Hematopoietic multipotent progenitor cell treated with erythropoietin and hydrocortisone succinate and interleukin-3 and kit ligand, for 15 days (in vitro differentiated cells): ENCODE measurements at places on chromosomes 5 and 9.

DNA sequence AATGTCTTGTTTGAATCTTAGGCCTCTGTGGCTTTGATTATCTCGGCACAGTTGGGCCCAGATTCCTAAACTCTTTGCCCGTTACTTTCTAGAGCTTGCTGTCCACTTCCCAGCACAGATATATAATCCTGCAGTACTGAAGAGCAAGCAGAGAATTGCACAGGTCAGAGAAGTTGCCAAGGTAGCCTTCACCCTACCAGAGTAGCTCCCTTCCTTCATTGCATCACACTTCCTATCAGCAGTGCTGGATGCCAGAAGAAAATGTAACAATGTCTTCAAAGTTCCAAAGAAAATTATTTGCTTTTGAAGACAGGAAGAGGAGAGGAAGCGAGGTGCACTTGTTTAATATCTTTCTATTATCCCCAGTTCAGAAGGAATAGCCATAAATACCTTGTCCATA, 38.1 kb upstream of the SPATA31D4 start:
- DNase-seq, result no peak

DNA sequence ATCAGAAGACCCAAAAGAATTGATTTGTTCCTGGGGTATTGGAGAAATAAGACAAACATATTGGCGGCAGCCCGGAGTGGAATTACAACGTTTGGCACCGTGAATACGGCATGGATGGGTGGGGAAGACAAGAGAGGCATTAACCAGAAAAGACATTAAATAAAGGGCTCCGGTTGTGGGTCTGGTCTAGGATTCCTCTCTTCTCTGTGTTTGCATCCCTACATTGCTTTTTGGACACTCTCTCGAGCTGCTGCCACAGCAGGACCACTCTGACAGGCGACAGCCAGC, 138.7 kb upstream of the PALM2AKAP2 start:
- DNase-seq, result no peak

GRCh38 chr5:76473661-76474060, 70.6 kb downstream of the IQGAP2 start:
- DNase-seq, result no peak

DNA sequence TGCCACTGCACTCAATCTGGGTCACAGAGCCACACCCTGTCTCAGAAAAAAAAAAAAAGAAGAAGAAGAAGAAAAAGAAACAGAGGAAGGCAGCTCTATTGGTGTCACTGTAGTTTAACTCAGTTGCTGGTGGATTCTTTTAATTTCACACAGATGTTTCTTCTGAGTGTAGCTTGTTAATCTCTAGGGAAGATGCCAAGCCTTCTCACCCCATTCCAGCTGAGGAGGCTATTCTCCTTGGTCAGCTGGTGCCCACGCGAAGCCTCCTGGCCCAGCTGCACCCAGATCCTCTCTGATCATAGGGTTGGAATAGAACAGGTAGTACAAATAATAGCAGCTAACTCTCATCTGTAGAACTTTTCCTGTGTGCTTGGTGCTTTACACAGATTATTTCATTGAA, 113.8 kb upstream of the SPRY4 start:
- no peak for DNase-seq

DNA sequence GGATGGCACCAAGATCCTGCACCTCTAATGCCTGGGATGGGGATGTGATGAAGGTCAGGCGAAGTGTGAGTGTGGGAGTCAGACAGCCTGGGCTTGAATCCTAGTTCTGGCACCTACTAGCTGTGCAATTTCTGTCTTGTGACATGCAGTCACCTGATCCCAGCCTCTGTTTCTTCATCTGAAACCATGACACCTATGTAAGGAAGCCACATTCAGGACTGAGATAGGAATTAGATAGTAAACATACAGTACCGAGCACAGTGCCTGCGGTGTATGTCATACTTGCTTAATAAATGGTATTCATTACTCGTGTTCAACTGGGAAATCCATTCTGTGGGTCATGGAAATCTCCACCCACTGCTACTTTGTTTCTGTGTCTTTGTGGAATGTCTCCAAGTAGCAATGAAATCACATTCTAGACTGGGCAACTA, 140.6 kb upstream of the STC2 start:
- DNase-seq, result no peak

DNA sequence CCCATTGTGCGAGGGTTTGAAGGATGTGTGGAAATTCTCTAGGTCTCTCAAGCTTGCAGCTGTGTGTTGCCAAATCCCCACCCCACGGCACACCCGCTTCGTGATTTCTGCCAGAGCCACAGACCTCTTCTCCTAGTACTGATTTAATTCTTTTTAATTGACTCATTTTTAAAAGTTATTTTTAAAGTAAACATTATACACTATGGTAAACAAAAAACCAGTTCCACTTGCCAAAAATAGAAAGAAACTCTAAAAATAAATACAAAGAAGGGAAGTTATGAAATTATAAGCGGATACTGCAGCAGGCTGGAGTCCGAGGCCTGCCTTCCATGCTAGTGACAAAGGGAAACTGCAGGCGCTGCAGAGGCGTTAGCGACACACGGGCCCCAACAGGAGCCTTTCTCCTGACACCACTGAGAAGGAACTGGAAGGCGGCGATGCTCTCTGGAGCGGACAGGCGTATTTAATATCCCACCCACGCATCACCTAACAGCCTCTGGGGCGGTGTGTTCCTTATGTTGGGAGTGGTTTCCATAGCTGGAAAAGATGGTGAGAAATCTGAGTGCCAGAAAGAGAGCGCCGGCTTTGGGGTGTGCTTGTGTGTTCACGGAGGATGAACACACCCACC, 122.5 kb downstream of the COL23A1 start:
- DNase-seq, result no peak

- DNase-seq, result no peak
Observed at GRCh38 chr5:54117957-54118356, 192.4 kb downstream of the ARL15 start.

- no peak for DNase-seq
Observed at GRCh38 chr5:110477911-110478310, 248.6 kb downstream of the TMEM232 start.

GRCh38 chr5:120628156-120628555, 164.1 kb downstream of the PRR16 start:
- DNase-seq, result no peak

GRCh38 chr9:112869041-112869529, 21.6 kb downstream of the SLC46A2 start:
- no peak for DNase-seq

DNA sequence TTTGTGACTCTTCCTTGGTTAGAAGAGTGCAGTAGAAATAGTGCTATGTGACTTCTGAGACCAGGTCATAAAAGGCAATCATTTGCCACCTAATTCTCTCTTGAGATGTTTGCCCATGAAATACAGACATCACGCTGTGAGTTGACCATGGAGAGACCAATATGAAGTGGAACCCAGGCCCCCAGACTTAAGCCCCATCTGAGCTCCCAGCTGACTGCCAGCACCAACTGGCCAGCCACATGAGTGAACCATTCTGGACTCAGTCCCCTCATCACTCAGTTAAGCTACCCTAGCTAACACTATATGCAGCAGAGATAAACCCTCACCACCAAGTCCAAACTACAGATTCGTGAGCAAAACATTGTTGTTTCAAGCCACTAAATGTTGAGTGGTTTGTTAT, 60.7 kb upstream of the NIPBL start:
- DNase-seq, result no peak

GRCh38 chr5:97118261-97119006, 24.0 kb downstream of the LIX1 start:
- no peak for DNase-seq

GRCh38 chr5:34599471-34600117, 56.5 kb upstream of the RAI14 start:
- no peak for DNase-seq

DNA sequence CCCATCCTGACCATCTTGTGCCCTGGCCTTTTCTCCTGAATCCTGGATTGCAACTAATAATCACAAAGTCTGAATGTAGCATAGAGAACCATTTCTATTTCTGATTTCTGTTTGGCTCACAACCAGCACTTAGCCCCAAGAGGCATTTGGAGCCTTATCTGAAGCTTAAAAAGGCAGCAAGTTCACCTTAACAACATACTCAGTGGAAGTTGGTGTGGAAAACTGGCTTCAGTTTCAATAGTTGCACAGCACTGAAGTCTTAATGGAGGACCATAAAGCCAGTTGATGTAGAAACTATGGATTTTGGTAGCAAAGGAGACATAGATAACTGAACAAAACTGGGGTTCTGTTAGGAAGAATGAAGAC, 574.1 kb downstream of the PSAT1 start:
- no peak for DNase-seq

GRCh38 chr9:33438926-33439680, 8.3 kb downstream of the AQP3 start:
- DNase-seq, result no peak

GRCh38 chr9:69452110-69452782, 127.2 kb downstream of the ENTREP1 start:
- DNase-seq, result no peak

DNA sequence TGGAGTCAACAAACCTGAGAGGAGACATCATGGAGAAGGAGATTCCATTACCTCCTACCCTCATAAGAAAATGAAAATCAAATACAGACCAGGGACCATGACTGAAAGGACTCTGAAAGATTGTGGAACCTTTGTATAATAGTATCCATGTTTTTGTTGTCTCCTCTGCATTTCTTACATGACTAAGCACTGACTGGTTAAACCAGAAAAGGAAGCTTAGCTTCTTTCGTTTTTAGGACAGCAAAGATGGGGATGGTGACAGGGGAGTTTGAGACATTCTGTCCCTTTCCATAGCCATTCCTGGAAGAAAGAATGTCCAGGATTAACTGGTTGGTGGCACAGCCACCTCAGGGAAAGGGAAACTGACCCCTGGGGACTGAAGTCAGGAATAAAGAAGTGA, 22.2 kb downstream of the ITGA1 start:
- no peak for DNase-seq

DNA sequence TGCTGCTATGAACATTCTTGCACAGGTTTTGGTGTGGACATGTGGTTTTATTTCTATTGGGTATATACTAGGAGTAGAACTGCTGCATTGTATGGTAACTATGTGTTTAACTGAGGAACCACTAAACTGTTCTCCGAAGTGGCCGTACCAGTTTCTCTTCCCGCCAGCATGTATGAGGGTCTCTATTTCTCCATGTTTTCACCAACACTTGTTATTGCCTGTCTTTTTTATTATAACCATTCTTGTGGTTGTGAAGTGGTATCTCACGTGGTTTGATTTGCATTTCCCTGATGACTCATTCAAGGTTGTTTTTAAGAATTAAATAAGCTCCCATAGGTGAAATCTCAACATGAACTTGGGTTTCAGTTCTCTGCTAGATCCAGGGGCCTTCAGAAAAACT, 19.4 kb downstream of the PDE8B start:
- DNase-seq, result no peak

DNA sequence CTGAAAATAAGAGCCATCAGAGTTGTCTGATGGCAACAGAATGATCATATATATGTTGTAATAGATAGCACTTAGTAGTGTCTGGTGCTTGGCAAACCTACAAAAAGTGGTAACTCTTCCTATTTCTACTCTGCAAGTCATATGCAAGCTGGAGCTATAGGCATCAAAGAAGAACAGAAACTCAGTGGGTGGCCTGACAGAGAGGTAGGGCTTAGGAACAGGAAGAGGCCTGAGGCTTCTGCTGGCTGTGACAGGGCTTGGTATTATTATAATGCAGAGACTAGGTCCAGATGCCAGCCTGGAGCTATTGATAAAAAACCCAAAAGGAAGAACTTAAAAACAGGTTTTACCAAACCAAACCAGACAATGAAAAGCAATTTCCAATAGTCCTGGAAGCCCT, 4.4 kb upstream of the DIAPH1 start:
- no peak for DNase-seq

DNA sequence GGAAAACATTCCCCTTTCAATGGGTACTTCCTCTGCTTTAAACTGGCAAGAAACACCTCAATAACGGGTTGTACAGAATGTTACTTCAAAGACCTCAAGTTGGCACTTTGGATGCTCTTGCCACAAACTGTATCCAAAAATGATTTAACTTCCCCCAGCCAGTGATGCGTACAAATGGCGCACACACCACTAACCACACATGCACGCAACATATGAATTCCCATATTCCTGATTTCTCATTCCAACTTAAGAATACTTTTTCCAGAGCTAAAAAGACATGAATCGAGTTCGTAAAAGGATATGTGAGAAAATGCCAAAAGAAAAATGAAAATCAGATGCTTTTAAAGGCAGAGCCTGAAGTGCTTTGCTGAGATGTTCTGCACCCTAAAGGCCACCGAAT, 388.0 kb upstream of the PIK3R1 start:
- no peak for DNase-seq

GRCh38 chr5:124453221-124454051, 293.0 kb downstream of the ZNF608 start:
- no peak for DNase-seq

DNA sequence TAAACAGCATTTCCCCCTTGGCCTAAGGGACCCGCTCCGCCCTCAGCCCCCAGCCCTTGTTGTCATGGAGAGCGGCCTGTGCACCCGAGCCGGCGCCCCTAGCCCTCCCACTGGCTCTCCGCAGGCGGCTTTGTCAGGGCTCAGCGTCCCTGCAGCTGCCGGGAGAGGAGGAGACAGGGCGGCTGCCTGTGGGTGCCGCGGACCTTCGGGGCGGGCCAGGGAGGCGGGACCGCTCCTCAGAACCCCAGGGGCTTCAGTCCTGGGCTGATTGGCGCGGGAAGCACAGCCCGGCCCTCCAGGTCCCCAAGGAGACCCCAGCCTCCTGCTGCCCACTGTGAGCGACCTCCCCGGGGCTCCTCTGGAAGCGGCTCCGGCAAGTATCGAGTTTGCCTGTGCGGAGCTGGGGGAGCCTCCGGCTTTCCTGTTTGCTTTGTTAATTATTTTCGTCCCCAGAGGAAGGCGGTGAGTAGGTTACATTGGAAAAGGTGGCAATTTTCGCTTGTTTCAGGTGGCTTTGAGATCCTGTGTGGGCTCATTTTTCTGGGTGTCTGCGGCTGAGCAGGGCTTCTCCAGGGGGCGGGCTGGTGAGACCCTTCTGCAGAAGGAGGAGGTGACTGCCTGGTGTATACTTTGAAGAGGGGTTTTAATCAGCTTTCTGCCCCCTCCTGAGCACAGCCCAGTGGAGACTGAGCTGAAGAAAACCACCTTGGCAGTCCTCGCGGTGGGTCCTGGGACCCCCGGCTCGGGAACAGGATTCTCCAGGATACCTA, at the start of gene FGD3:
Gene FGD3, plus strand, starts transcription at position 256 of the 770 bp plus-strand sequence. CDS start 28,734 bp downstream, outside the sequence.
- no peak for DNase-seq

- peak; percentile 52 for DNase-seq
Observed at GRCh38 chr9:128552153-128552743, at the start of gene SPTAN1. TSS of gene SPTAN1 (plus strand) at chr9:128552587. CDS start at chr9:128566741, 14,154 bp downstream.

GRCh38 chr5:141560151-141560550, 58.6 kb downstream of the DIAPH1 start:
- DNase-seq, result no peak

DNA sequence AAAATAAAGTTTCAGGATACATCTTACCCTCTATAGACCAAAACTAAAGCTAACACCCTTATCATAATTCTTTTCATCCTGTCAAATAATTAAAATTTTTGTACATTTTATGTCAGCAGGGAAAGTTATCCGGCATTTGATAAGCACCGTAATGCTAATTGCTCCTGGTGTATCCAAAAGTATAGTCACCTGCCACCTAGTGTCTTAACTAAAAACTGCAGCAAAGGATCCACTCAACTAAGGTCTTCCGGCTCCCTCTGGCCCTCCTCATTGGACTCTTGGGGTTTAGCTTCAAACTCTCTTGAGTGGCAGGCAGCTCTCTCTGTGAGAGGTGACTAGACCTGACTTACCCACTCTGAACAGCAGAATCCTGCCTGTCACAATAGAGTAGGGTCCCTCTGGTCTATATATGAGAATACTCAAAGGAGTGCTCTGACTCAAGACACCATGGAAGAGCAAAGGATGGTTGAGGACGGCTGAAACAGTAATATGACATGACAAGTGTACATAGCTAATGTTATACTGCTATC, 60.4 kb upstream of the CAST start:
- peak; percentile 64 for DNase-seq
